MM.1S (cell line): ENCODE measurements at places on chromosomes 13 and 19.

DNA sequence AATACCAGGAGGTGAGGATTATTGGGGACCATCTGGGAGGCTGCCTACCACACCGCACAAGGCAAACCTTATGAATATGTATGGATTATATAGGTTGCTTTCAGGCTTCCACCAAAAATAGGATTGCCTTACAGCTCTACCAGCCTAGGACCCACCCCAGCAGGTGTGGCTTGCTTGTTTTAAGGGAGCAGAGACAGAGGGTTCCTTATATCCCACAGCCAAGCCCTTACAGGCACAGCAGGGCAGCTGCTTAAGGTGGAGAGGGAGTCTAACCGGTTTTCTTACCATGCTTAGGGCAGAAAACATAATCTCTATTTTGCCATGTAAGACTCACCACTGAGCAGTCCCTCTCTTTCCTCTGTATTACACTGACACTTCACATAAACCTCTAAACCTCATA lies 16.1 kb upstream of the TTYH1 start:
- no peak for DNase-seq

GRCh38 chr13:100108913-100109507 lies 20.1 kb downstream of the PCCA start:
- DNase-seq = no peak

DNA sequence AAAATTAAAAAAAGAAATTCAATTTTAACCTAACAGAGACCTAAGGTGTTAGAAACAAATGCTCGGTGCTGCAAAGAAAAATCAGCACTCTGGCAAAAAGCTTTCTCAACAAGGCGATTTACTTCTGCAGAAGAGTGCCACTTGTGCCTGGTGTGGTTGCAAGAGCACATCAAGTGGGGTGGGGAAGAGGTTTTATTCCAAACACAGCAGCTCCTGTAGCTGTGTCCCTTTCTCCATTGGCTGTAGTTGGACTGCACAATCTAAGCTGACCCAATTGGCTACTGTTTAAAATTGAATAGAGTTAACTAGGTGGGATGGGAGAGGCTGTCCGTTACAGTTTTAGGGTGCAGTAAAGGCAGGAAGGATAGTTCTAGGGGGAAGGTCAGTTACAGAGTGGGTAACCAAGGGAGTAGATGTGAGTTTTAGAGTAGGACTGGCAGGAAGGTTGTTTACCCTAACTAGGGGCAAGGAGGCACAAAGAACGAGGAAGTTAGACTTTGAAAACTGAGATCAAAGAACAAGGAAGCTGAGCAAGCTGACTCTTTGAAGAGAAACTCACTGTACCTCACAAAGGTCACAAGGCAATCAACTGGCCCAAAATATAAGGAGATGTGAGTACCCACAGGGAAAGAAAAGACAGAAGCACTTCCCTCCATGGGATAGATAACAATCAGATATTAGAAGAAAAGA lies 145.7 kb downstream of the LIG4 start:
- DNase-seq = no peak

- no peak for DNase-seq
Measured at GRCh38 chr19:41813911-41814310, 17.5 kb downstream of the CEACAM3 start.

DNA sequence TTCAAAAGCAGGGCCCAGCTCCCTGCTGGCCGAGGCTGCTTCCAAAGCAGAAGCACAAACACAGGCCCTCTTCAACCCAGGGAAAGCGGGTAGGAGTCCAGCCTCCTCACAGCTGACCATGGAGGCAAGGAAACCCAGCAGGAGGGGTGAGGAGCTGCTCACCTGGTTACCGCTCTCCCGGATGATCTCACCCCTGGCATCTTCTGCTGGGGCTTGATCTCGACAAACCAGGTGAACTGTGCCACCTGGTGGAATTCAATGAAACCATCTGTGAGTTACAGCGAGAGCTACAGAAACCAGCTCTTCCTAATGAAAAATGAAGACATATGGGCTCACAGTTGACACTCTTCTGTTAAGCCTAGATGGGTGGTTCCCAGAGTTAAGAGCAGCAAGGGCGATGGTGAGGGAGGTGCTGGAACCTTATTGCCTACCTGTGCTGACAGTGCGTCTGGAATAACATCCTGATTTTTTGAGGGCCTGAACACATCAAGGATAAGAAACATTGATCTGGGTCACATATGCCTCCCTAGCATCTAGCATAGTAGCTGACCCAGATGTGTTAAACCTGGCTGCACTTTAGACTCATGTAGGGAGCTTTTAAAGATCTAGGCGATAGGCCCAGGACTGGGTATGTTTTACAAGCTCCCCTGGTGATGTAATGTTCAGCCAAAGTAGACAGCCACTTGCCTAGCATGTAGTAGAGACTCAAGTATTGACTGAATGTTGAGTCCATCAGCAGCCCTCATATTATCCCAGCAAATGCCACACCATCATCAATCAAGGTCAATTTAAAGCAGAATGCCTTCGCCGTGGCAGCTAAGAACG lies 6.1 kb downstream of the DHRS12 start:
- DNase-seq = peak; percentile 44

- no peak for DNase-seq
Measured at GRCh38 chr19:53870485-53870844, 2.8 kb downstream of the MYADM start.

- DNase-seq = no peak
Measured at GRCh38 chr13:39776439-39776838, 121.0 kb downstream of the COG6 start.
